Stimulated activated CD4-positive, alpha-beta T cell treated with anti-CD3 and anti-CD28 coated beads, TNF-alpha, amount 100 ng/mL, for 1 hour (primary cell): ENCODE measurements at places on chromosomes 2 and 18.

DNA sequence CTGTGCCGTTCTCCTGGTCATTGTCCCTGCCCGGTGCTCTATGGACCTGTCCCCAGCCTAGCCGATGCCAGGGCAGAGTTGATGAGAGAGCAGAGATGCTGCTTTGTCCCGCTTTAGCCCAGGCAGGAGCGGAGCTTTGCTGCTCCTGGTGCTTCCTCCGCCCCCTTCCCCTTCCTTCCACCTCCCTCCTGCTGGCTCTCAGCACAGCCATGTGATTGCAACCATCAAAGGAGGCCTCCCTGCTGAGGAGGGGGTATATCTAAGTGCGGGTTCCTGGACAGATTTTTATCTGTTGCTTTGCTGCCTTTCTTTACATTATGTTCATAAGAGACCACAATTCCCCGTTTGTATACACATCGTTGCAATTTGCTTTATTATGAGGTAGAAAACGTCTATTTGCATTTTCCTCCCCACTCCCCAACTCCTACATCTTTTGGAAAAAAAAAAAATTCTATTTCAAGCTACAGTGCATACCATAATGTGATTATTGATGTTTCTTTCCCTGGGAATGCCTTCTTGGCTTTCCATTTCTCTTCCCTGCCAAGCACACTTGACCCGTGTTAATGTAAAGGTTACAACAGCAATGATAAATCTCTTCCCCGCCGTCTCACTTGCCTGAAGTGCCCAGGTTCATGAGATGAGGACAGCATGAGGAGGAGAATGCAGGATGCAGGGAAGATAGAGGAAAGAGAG is 25.4 kb downstream of the ALPK2 start:
- no peak for DNase-seq

DNA sequence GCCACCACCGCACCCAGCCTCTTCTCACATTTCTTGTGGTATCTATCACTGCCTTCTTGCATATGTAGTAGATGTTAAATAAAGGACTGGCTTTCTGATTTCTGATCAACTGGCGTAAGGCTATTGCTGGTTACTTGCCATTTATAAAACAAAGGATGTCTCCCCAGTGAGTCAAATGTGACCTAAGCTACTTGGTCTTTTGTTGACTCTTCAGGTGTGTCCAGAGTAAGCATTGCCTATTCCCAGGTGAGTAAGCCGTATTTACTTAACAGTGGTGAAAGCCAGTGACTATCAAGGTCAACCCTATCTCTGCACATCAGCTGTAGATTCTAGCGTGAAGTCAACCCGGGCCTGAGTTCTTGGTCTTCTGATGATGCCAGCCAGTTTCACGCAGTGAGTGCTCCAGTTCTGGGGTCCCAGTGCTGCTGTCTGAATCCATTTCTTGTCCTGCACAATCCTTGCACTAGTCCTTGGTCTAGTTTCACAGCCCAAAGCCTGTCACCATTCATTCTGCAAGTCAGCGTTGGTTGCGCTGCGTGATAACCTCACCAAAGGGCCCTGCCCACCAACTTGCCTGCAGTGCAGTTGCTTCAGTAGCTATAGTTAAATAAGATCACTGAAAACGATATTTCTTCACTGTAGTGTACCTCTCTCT is 120.2 kb downstream of the GBX2 start:
- no peak for DNase-seq

DNA sequence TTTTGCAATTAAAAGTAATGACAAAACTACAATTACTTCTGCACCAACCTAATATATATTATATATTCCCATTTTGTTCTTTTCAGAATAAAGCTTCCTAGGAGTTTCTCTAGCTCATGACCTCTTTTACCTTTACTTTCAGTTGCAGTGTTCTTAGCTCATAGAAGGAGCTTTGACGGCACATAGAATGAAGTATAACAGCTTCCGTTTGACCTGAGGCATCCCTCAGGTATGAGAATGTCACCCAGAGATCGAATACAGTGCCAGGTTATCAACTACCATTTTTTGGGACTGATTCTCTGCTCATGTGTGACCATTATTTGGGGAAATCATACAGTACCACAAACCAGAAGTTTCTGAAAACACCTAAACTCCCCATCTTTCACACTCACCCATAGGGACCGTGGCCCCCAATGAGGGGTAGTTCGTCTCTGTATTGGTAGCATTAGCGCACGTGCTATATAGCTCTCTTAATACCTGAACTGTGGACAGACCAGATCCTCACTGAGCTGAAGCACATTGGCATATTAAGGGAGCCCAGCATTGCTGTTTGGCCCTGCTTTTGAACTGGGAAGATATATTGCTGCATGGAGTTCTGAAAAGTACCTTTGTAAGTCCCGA is 123.0 kb downstream of the SPTBN1 start:
- no peak for DNase-seq

DNA sequence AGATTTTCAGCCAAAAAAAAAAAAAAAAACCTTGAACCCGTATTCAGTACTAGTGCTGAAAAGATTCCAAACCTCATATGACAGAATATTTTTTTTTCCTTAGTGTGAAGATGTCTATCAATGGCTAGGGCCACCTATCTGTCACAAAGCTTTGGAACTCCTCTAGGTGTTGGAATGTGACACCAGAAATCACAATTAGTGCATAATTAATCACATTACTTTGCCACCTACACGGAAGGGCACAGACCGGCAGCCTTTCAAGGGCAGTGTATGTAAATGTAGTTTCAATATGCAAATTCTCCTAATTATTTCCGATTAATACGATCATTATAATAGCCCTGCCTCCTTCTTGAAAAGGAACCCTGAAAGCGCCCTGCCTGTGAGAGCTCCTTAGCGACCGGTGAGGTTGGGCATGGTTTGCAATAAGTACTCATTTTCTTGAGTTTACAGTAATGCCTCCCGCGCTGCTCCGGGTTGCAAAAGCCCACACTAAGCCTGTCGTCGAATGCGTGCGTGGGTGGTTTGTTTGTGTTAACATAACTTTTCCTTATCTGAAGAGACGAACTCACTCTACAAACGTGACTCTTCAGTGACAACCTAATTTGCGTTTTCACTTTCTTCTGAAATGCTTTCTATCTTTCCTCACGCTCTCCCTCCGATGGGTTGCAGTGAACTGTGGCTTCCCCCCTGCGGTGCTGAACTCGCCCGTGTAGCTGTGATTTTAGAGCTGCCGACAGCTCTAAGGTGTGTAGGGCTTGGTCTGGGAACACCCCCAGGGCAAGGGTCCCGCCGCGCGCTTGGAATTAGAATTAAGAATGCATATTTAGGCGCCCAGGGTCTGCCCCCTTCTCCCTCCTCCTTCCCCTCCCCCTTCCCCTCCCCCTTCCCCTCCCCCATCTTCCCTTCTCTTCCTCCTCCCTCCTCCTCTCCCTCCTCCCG is 765 bp upstream of the ID2 start:
- peak; percentile 73 for DNase-seq

DNA sequence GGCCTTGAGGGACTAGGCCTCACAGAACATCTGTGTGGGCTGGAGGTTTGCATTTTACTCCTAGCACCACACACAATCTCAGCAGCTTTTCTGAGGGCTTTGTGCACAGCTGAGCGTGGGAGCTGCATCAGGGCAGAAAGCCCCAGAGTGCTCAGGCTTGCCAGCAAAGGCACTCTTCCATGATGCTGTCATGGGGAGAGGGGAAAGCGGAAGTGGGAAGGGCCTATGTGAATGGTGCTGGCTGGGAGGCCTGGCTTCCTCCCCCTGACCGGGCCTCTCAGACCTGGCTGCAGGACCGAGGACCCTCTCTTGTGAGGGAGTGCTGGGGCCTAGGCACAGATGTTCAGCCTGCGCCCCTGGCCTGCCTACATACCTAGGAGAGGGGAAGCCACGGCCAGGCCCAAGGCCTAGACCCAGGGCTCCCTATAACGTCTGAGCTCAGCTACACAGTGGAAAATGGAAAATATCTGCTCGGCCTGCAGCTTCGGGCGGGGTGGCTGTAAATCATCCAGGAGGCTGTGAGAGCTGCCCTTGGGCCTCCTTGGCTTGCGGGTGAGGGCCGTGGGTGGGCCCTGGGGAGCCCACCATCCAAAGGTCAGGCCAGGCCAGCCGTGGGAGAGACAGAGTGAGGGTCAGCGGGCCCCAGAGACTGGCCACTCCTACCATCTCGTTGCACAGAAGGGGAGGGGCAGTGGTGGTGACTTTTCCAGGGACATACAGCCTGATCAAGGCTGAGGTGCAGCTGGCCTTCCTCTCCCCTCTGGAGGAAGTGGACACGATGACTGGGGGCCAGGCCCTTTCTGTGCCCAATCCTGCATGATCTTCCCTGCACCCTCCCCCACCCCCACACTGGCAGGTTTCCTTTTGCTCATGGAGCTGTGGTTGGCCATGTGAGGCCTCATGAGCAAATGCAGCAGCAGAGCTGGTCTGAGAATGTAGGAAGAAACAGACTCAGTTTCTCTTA is 22.8 kb downstream of the GLI2 start:
- DNase-seq = no peak

DNA sequence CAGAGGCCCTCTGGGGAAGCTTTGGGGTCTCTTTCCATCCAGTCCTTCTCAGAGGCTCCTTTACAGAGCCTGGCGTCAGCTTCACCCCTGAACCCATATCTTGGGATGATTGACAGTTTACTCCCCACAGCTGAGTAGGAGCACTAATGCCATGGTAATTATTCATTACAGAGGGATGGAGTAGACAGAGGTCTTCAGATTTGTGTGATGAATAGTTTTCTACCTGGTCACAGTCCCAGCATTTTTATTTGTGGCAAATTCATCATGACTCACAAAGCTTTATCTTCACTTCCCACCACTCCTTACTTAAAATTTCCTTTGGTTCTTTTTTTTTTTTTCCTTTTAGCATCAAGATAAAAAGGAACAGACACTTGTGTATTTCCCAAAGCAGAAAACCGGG is 104.2 kb downstream of the CCDC85A start:
- no peak for DNase-seq

GRCh38 chr2:148653437-148653836 is 8.9 kb downstream of the EPC2 start:
- DNase-seq = no peak

DNA sequence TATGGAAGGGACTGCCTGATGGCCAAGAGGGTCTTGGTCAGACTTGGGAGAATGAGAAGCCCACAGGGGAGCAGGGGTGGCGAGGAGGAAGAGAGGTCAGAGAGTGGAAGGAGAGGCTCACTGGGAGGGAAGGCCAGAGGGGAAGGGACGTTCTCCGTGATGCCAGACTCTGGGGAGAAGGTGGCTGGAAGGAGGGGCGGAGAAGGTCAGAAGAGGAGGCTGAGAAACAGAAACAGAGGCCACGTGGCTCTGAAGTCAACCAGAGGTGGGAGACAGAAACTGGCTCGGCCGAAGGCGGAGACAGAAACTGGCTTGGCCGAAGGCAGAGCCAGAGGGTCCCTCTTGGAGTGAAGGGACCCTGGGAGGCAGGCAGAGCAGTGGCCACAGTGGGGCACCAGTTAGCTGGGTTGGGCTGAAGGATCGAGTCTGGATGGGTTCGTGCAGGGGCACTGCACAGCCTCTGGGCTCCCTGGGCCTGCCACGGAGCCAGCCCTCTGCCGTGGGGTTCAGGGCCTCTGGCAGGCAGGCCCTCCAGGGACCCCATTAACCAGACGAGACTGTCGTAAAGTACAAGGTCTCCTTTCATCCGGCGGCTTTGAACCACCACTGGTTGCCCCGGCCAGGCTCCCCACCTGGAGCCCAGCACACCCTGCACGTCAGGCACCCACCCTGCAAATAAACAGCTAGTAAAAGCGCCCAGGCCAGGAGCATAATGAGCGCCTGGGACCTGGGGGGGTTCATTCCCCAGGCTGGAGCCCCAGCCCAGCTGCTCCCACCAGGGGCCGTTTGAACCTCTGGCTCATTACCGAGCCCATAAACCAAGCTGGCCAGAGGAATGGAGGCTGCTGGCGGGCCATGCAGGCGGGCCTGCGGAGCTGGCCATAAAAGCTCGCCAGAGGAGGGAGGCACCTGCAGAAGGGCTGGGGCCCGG is 218.8 kb downstream of the DYSF start:
- no peak for DNase-seq

DNA sequence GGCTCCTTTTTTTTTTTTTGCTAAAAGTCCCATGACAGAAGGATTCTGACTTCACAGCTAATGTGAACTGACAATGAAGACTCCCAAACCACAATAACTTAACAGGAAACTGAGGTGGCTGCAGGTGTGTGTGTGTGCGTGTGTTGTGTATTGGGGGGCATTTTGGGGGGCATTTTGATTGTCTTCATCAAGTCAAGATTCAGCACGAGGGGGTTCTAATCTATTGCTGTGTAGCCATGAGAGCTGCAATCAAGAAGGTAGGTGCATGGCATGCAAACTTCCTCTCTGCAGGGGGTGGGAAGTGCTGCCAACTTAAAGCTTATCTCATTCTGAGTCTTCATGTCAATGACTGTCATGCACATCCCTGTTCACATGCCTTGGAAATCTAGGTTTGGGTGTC is 25.2 kb downstream of the SPRED2 start:
- no peak for DNase-seq

DNA sequence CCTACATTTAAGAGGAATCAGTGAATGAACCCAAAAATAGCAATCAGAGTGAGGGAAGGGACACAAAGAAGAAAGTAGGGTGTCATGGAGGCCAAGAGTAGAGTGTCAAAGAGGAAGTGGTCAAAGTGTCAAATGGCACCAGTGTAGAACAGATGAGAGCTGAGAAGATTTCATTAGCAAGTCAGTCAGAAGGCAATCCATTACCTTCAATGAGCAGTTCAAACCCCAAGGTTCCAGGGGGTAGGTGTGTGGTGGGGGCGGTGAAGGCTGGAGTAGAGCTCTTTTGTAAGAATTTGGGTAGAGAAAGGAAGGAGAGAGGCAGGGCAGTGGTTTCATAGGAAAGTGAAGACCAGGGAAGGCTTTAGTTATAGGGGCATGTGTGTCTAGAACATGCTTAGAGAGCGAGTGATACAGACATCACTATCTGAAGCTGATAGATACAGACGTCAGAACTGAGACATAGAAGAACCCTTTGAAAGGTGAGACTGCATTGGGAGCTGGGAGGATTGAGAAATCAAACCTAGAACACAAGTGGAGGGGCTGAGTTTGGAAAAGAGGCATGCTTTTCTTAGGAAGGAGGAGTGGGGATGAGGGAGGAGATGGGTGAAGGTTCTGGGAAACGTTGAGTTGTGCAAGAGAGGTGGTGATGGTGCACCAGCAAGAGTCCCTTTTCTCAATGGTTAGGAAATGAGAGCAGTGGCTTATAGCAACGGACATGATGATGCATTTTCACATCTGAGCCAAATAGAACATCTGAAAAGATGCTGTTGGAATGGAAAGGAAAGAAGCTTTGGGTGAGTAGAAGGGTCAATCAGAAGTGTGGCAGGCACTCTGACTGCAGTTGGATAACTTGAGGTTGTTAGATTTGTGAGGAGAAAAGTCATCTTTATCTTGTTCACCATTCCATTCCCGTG is 48.9 kb upstream of the IL1RL1 start:
- no peak for DNase-seq

DNA sequence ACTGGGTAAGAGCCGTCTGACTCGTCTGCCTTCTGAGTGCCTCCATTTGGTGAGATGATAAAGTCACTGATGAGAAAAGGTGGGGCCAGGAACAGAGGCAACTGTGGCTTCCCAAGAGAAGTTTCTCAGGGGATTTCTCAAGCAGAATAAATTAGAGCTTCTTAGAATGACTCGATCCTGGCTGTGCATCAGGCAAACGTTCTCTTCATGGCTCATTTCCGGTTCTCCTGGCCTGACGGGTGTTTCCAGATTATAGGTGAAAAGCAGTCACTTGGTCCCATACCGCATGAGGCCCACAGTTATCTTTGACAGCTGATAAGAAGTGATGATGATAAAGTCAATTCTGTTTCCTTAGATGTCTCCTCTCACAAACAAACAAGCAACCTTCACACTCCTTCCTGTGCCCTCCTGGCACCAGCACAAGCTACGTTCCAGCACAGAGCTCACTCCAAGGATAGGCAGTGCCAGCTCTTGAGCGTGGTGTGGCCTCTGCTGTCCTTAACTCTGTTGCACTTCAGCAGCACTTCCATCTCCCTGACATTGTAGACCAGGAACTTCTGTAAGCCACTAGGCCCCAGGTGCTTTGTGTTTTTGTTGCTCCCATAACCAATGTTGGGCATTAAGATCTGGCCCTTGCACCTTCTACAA is 37.8 kb upstream of the KCNF1 start:
- DNase-seq = no peak
